Cortex of kidney (tissue), 1 donor: ENCODE measurements at places on chromosomes 2 and 18.

- no peak for DNase-seq
Observed at GRCh38 chr2:223768179-223768578, 69.2 kb downstream of the AP1S3 start.

GRCh38 chr2:215698566-215698965 lies 262.7 kb upstream of the FN1 start:
- DNase-seq: no peak

DNA sequence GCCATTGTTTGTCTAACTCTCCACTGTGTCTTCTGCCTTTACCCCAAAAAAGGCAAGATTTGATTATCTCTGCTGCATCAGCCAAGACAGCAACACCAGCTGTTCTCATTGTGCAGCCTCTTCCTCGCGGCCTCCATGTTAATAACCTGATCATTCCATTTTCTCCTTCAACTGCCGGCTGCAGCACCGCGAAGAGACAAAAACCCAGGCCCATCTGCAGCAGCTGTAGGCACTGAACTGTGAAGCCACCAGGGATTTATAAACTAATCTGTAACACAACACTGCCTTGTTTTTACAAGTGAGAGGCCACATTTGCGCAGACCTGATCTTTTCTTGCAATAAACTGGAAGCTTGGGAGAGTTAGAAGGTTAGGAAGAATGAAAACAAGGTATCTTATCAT lies 147.8 kb downstream of the SATB2 start:
- no peak for DNase-seq

DNA sequence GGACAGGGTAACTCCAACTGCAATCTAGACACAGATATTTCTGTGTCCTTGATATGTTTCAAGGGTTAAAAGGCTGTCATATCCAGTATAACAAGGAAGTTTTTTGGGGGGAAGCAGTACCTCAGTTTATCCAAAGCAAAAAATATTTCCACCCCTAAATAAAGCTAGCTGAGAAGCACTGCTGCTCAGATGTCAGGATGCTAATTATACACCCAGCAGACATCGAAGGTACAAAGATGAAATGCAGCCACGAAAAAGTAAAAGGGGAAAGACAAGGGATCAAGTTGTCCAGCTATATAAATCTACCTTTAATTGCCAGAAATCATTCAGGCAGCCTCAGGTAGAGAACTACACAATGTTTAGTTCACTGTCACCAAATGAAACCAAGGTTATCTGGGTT lies 26.2 kb downstream of the ELAC1 start:
- DNase-seq: no peak

GRCh38 chr2:71492112-71492511 lies 38.8 kb downstream of the DYSF start:
- DNase-seq: no peak

- DNase-seq: no peak
Observed at GRCh38 chr2:160194946-160195345, 5.1 kb downstream of the ITGB6 start.
